ENCODE measurements at places on chromosomes 2 and 18.
A peak's percentile ranks its signal among the peaks of the same experiment; 100 is the strongest.

- no peak for DNase-seq
These were observed 211.6 kb downstream of the MGAT5 start for GRCh38 chr2:134465228-134466105.

- no peak for DNase-seq
These were observed 68.8 kb downstream of the UNC80 start for GRCh38 chr2:209840434-209840833.

- DNase-seq, result no peak
These were observed 159.0 kb upstream of the RASGRP3 start for GRCh38 chr2:33317369-33318007.

GRCh38 chr2:6564326-6564725 lies 301.4 kb downstream of the CMPK2 start:
- no peak for DNase-seq

GRCh38 chr18:3027370-3027891 lies 14.5 kb upstream of the LPIN2 start:
- DNase-seq, result no peak

DNA sequence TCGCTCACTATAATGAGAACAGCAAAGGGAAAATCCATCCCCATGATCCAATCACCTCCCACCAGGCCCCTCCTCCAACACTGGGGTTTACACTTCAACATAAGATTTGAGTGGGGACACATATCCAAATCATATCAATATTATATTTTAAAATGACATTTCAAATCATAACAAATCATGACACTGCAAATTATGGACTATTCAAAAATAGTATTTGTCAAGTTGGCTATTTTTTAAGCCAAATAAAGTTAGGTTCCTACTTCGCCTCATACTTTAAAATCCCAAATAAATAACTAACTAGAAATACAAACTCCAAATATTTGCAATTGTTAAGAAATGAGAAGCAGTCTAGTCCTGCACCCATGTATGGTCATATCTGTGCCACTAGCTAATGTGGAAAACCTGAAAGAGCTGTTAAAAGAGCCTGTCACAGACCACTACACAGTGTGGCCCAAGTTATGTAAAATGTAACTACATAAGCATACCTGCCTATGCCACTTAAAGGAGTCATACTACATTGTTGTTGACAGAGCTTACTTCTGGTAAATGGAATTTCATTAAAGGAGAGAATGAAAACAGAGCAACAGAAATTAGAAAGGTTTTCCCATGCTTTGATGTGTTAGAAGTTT lies 334.7 kb upstream of the GULP1 start:
- no peak for DNase-seq

GRCh38 chr2:54724560-54725342 lies 1.3 kb downstream of the EML6 start:
- DNase-seq, result no peak

GRCh38 chr2:4499316-4500030 lies 796.1 kb downstream of the DCDC2C start:
- no peak for DNase-seq

DNA sequence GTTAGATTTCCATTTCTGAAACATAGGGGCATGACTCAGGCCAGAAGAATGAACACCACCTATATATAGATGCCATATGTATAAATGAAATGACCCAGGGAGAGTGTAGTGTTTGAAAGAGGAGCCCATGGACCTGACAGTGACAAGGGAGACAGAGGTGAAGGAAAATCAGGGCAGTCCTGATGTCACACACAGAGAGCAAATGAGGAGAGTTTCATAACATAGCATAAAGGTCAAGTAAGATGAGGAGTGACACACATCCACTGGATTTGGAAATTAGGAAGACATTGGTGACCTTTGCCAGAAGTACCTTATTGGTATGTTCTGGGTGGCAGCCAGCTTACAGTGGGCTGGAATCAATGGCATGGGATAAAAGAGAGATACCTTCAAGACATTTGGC lies 276.7 kb downstream of the ZNF385B start:
- no peak for DNase-seq

DNA sequence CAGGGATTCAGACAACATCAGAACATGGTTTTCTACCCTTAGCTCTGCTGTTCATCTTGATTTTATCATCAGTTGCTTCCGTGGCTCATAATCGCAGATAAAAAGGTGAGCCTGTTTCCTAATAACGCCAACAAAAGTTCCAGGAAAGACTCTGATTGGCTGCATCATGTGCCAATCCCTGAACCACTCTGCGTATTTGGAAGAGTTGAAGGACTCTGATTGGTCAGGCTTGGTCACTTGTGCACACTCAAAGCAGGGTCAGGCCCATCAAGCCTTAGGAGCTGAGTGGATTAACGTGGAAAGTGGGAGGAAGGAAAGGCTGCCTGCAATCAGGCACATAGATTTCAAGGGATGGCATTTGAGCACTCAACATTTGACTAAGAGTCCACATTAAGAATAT lies 11.4 kb downstream of the TXNDC2 start:
- no peak for DNase-seq

- DNase-seq, result no peak
These were observed 338.0 kb downstream of the BCL11A start for GRCh38 chr2:60215386-60215901.

DNA sequence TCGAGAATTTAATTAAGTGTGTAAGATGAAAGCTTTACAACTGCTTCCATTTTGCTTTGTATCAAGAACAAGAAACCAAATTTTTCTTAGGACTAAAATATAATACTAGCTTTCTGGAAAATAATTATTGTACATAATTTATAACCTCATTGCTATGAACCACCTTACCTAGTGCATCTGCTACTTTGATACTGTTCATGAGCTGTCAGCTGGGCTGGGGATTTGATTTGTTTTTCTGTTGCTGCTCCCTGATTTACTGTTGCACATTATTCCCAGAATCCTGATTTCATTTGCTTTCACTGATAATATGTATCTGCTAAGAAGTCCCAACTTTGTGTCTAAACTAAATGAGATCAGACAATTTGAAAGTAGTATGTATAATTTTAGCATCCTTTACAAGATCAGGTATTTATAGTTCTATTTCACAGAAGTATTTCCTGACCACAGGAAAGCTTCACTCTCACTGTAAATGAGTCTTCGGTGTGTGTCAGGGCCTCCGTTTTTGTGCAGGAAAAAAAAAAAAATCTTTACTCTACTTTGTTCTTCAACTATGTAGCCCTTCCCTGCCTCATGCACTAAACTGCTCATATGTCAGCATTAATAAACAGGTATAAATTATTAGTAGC lies 105.6 kb upstream of the CCDC150 start:
- no peak for DNase-seq

DNA sequence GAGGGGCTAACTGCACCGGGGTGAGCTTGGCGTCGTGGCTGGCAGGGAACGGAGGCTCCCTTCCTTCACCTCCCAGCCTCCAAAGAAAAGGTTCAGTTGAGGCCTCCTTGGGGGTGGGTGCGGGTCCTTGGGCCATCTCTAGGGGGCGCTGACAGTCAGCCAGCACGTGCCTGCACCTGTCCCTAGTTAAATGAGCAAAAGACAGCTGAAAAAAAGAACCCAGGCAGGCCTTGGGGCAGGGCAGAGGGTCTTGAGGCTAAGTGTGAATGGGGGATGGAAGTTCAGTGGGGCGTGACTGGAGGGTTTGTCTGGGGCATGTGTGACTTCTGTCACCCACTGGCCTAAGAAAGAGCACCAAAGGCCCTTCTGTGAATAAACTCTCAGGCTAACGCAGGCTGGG lies 56.4 kb downstream of the ZFP36L2 start:
- peak; percentile 40 for DNase-seq

DNA sequence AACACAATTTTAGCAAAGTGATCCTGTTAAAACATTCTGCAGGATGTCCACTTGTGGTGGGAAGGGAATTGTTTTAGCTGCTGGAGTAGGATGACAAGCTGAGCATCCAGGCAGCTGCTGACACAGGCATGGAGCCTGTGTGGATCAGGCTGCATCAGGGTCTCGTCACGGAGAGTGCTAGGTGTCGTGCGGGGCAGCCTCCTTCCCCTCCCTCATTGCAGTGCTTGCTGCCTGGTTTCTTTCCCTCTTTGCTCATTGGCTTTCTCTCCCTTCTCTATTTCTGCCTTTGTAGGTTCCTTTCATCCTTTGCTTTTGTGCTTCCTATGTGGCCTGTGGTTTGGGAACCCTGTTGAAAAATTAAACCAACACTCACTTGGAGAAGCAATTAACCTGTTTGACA lies 172.9 kb downstream of the TPGS2 start:
- DNase-seq, result no peak

GRCh38 chr18:34959211-34959829 lies 81.9 kb upstream of the MAPRE2 start:
- DNase-seq, result no peak

DNA sequence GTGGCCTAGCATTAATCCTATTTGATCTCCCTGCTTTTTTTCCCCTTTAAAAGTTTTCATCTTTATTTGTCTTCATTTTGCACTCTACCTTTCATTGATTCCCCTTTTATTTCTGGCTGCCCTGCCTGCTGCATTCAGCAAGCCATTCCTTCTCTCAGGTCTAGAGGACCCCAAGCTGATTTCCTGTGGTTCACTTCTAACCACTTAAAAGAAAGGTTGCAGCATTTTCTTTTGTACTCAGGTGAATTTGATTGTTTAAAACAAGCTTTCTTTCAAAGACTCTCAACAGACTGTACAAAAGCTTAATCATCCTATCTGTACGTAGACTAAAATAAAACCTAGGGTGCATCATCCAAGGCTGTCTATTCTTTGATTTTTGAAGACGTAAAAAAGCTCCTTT lies 160.3 kb downstream of the CSRNP3 start:
- DNase-seq, result no peak

GRCh38 chr2:238900511-238900910 lies 52.6 kb downstream of the TWIST2 start:
- DNase-seq, result no peak

- no peak for DNase-seq
These were observed 13.1 kb upstream of the TNS1 start for GRCh38 chr2:218015586-218016521.

GRCh38 chr18:73043211-73043610 lies 175.4 kb upstream of the NETO1 start:
- no peak for DNase-seq

DNA sequence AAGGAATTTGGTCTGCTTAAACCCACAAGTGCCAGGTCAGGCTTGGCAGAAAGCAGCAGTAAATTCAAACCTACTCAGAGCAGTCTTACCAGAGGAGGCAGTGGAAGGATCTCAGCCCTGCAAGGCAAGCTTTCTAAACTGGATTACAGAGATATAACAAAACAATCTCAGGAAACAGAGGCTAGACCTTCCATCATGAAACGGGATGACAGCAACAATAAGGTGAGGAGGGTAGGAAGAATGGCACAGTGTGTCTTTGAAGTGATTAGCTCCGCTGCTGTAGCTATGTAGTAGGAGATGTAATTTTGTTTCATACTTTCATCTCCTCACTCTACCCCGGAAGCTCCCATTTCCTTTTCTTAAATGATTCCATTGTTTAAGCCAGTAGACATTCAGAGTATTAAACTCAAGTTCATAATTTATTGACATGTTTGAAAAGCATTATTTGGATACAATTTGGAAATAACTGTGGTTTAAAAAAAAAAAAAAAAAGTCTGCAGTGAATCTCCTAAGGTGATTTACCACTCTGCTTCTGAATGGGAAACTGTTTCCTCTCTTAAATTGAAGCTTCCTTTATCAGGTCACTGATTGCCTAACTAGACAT lies 29.4 kb upstream of the DYSF start:
- no peak for DNase-seq

- DNase-seq, result no peak
These were observed 44.9 kb downstream of the APLF start for GRCh38 chr2:68512326-68512725.

All from stimulated activated CD8-positive, alpha-beta memory T cell treated with anti-CD3 and anti-CD28 coated beads, Interleukin-2, amount 100 ng/mL, for 1 hour (primary cell).